ENCODE measurements at places on chromosomes 6 and 20. TPM values are rescaled to one million over a fixed set of nuclear protein-coding genes. Genes with fewer than 3 reads are reported as not detected.
A peak's percentile ranks its signal among the peaks of the same experiment; 100 is the strongest.

GRCh38 chr6:79613912-79614311, 17.2 kb upstream of the SH3BGRL2 start:
- no peak for DNase-seq

DNA sequence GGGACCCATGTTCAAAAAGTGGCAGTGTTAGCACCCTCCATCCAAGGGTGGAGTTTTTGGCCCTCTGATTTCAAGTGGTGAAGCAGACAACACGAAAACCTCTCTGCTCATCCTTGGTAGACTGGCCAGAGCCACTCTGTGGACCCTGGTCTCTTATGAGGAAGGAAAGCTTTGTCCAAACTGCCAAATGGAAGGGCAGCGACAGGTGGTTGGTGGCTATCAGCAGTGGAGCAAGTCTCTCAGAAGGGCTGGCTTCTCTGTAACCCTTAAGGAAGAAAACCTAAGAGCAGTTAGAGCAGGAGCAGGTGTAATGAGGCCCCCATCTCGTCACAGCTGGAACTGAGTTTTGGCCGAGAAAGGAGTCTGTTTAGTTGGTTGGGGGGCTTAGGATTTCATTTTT, 155.8 kb downstream of the SLC16A10 start:
- no peak for DNase-seq

DNA sequence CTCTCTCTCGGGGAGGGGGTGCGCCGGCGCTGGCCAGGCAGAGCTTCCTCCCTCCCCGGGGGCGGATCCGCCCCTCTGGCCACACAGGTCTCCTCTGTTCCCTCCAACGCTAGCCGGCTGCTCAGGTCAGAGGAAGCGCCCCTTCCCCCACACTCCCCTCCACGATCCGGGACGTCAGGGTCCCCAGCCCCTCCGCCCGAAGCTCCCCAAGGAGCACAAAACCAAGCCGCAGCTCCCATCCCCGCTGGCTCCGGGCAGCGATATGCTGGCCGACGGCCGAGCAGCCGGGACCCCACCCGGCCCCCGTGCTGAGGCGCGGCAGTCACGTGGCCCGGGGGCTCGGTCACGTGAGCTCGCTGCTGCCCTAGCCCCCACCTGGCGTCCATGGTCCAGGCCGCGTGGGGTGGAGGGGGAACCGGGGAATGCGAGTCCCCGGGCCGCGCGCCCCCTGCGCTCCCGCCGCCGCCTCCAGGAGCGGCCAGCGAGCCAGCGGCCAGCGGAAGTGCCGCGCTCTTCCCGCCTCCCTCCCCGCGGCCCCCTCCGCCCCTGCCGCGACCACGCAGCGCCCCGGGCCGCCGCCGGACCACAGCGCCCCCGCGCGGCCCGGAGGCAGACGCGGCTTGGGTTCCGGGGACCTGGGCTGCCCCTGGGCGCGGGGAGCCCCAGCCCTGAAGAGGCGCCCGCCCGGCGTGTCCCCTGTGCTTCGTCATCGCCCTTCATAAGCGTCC, at the start of gene SLC35B2:
TSS of gene SLC35B2 (minus strand) at position 504 of the 728 bp plus-strand sequence. CDS start at position 386, 118 bp downstream.
- DNase-seq, result peak; percentile 81

- no peak for DNase-seq
These were observed 1071.8 kb upstream of the CITED2 start for GRCh38 chr6:140446241-140446640.

DNA sequence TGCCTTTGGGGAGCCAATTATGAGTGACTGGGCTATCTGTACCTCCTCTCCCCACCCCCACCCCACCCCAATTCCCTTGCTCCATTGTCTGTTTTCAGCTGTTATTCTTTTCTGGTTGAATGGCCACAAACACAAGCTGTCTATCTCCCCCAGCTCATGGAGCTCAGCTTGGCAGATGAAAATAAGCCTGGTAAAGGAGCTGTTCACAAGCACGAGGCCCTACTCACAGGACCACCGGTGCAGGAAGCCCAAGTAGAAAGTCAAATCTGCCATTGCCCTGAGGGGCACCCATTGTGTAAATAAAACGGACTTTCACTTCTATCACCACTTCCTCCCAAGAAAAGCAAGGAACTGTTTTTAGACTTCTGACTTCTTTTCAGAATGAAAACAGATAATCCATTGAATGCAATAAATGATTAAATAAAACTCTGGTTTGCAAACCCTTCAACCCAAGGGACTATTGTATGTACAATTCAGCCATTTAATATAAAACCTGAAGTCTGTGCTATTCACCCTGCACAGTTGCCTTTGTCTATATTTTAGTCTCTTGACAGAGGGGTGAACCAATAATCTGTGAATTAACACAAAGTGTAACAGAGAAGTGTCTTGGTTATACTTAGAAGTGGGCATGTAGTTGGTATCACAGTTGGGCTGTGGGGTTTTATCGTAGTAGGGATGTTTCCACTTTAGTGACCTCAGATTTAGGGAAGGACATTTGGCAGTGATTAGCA, 27.7 kb downstream of the RIPOR2 start:
- no peak for DNase-seq

GRCh38 chr6:98932381-98932780, 15.4 kb downstream of the FBXL4 start:
- no peak for DNase-seq

GRCh38 chr20:20734475-20734948, 22.1 kb upstream of the RALGAPA2 start:
- no peak for DNase-seq

DNA sequence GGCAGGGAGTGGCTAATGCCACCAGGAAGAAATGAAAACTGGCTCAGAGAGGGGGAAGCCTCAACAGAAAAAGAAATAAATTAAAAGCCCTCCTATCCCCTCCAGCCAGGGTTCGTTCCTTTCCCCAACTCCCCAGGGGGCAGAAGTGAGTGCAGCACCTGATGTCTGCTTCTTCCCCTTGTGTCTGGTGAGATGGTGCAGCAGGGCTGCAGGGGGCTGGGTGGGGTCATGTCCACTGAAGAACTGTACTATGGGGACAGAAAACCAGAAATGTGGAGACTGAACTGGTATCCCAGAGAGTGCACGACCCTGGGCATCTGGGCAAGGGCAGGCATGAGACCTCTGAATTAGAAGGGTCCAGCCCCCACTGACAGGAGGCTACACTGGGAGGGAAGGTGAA, 4.0 kb downstream of the EGFL8 start:
- no peak for DNase-seq

GRCh38 chr20:21862956-21863355, 157.5 kb downstream of the PAX1 start:
- no peak for DNase-seq

PRDM1 gene
- 1.7 TPM for total RNA-seq

ENPP1 gene
- 1.4 TPM for total RNA-seq

ASF1A gene
- total RNA-seq, result 22.6 TPM

Data from left ventricle myocardium superior (tissue), 1 donor.